ENCODE measurements at places on chromosomes 2 and 18.

- DNase-seq, result no peak
Measured at GRCh38 chr2:136666-137065, 90.4 kb upstream of the FAM110C start.

DNA sequence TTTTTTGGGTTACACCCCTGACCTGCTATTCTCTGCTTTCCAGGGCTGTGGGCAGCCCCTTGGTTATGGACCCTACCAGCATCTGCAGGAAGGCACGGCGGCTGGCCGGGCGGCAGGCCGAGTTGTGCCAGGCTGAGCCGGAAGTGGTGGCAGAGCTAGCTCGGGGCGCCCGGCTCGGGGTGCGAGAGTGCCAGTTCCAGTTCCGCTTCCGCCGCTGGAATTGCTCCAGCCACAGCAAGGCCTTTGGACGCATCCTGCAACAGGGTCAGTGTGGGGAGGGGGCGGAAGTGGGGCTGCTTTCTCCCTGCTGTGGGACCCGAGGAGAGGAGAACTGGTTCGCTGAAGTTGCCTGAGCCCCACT lies 9.7 kb upstream of the WNT10A start:
- no peak for DNase-seq

- DNase-seq, result no peak
Measured at GRCh38 chr18:37222354-37222998, 343.1 kb downstream of the CELF4 start.

- DNase-seq, result no peak
Measured at GRCh38 chr2:85659324-85659981, 8.5 kb downstream of the SFTPB start.

GRCh38 chr2:68620772-68621171 lies 22.6 kb upstream of the PROKR1 start:
- no peak for DNase-seq

- DNase-seq, result no peak
Measured at GRCh38 chr2:60446413-60447267, 106.8 kb downstream of the BCL11A start.

GRCh38 chr2:177029075-177029474 lies 183.5 kb upstream of the HNRNPA3 start:
- DNase-seq, result no peak

DNA sequence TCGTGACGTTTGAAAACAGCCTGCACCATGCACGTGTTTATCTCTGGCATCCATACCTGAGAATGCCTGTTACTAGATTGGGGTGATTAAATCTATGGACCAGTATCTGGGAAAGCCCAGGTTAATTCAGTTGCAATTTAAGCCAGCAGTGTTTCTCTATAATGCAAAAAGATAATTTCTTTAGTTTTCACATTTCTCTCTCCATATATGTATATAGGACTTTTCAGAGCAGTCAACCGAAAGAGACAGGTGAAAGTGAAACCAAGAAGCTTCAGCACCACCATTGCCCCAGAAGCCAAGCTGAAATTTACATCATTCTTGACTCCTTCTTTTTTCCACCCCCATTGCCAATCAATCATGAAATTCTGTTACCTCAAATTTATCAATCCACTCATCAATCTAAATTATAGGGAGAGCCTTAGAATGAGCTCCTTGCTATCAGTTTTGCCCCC lies 2.7 kb upstream of the LRP2 start:
- peak; percentile 3 for DNase-seq

GRCh38 chr18:23887493-23887892 lies 127.1 kb upstream of the TTC39C start:
- peak; percentile 74 for DNase-seq

DNA sequence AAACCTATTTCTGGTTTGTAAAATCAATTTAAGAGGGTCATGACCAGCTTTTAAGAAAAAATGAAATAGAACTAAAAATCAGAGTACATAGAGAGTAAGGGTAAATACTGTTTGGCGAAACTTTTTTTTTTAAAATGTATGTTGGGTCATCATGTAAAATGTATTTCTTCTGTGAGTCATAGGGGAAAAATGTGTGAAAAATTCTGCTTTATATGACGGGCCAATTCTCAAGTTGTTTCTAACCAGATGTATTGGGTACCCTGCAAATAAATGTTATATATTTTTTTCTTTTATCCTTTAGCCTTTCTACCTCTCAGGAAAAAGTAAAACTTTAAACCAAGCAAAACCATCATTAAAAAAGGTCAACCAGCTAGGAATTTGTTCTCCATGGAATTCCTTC lies 13.9 kb downstream of the AFTPH start:
- DNase-seq, result peak; percentile 45

DNA sequence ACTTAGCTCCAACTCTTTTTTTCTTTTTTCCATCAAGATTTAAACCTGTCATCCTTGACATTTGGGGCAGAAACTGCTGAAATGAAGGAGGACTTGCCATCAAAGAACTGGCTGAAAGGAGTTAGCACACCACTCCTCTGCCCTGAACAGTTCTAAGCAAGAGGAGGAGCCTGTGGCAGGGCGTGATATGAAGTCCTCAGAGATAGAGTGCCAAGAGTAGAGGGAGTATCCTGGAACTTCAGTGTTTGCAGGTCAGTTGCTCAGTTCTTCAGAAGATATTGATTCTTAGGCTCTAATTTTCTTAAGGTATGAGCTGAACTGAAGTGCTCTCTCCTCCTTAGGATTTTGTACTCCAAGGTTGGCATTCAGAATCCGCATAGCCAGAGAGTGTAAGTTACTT lies 15.2 kb downstream of the NABP1 start:
- DNase-seq, result no peak

GRCh38 chr2:210954386-210954907 lies 398.0 kb downstream of the CPS1 start:
- no peak for DNase-seq

DNA sequence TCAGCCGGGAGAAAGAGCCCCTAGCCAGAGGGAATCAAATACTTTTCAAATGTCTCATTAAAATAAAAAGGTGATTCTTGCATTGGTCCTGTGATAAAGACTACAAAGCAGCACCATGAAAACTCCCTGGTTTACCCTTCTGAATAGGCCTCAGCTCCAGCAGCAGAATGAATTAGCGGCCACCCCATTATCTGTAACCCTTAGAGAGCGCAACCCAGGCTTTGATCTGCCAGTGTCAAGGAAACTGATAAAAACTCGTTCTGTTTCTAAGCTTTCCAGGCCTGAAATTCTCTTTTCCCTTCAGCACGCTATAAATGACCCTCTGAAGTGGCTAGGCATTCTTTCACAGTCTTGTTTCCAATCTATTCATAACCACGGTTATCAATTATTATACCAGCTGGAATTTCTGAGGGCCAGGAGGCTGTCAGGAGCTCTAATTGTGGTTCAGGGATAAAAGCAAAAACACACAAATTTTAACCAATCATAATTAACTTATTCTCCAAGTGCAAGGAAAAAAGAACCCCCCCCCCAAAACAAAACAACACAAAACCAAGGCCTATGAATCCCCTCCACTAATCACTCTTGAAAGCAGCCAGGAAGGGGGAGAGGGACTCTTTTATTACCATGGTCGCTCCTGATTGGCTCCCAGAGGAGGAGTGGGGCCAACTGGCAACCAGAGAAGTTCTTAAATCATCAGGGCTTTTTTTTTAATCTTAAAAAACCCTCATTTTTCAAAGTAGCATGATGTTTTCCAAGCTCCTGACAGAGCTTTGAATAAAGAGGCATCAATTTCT lies 258.9 kb downstream of the CYRIA start:
- DNase-seq, result no peak

DNA sequence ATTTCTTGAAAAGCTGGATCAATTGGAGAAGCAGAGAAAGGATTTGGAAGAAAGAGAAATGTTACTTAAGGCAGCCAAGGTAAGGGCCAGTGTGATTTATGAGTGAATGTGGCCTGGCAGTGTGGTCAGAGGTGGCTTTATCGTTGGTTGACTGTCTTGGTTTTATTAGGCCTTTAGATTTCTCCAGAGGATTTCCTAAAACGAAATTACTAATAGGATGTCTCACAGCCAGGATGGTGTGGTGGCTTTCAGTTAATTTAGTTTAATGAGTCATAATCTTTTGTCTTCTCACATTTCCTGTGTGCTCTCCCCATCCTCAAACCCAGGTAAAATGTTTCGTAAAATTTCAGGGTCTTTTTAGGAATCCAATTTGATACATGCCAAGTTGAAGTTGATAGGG lies 100.8 kb downstream of the TAF4B start:
- DNase-seq, result no peak

DNA sequence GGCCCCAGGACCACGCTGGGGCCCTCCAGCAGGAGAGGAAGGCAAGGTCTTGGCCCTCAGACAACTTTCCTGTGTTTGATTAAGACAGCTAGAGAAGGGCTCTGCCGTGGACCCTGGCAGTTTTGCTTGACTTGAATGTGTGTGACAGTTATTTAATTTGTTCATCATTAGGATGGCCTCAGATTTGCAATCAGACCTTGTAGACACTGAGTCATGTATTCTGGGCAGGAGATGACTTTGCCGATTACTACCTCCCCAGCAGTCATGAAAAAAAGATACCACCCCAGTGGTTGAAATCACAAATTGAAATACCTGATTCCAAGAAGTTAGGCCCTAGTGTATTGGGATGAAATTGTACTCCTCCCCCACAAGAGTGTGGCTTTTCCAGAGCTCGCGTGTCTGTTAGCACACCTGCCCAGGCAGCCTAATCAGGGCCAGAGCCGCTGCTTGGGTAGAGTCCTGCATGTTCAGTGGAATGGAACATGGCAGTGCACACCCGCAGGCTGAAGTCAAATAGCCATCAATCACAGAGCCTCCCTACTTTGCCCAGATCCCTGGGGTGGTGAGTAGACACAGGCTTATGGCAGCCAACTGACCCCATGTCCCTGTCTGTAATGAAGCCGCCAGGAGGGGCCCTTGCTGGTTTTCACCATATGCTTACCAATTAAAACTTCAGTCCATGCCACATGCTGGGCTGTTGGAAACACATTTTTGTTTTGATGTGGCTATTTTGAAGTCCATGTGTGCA lies 122.5 kb downstream of the TPGS2 start:
- no peak for DNase-seq

- peak; percentile 89 for DNase-seq
Measured at GRCh38 chr2:96265349-96265839, 403 bp downstream of the TMEM127 start.

DNA sequence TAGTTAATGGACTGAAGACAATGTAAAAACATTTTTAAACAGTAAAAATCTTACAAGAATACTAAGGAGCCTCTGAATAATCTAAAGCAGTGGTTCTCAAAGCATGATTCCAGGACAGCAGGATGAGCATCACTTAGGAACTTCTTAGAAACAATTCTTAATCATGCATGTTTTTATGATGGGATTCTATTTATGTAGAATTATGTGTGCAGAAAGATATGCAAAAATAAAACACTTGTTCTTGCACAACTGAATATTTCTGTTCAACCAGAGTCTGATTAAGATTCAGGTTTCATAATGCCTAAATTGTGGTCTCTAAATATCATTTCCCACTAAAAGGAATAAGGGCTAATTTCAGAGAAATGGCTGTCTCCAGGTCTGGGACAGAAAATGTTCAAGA lies 69.2 kb upstream of the MTIF2 start:
- DNase-seq, result peak; percentile 16

DNA sequence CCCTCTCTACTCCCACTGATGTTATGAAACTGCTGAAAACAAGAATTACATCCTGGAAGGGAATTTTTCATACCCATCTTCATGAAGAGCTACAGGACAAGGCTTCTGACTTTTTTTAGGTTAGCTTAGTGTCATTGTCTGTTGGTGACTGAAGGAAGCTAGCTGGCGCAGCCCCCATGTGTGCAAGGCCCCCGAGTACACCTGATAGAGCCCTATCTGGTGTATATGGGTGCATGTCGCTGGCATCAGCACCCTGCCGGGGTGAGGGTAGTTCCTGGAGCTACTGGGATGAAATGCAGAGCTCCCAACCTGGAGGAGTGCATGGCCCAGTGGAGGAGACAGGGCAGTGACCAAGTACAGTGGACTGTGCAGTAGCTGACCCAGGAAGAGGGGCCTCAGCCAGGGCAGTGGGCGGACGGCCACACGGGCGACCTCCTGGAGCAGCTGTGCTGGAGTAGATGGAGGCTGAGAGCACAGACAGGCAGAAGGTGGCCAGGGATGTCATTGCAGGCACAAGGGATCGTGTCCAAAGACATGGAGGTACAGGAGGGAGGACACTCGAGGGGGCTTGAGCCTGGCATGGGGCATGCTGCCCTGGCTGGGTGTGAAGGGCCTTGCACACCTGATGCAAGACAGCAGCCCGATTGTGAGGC lies 12.1 kb downstream of the IMPA2 start:
- no peak for DNase-seq

Data from cardiac muscle cell (in vitro differentiated cells and primary cell).